ENCODE measurements at places on chromosomes 1 and 21.

- DNase-seq: no peak
Measured at GRCh38 chr1:69167876-69168275, 399.8 kb upstream of the LRRC7 start.

- no peak for DNase-seq
Measured at GRCh38 chr1:248873993-248874533, 15.2 kb upstream of the ZNF692 start.

- no peak for DNase-seq
Measured at GRCh38 chr1:41642922-41643821, 158.7 kb upstream of the EDN2 start.

DNA sequence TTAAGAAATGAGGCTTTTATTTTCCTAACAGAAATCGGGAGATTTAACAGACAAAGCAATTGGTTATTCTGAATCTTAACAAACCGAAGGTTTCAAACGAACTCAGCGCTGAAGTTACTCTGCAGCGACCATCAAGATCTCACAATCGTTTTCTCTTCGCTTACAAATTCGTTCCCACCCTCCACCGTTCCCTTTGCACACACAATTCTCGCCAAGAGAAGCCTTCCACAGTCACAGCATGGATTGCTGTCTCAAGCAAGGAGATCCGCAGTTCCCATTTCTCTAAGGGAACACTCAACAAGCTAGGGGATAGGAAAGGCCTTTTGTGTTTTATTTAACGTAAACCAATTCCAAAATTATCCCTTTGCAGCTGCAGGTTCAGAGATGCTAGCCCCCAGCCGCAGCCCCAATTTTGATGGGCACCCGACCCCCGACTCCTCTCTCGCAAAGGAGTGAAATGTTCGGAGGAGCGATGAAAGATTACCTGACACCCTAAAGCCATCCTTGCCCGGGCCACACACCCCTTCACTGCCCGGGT, 755 bp downstream of the FBXO42 start:
- no peak for DNase-seq

DNA sequence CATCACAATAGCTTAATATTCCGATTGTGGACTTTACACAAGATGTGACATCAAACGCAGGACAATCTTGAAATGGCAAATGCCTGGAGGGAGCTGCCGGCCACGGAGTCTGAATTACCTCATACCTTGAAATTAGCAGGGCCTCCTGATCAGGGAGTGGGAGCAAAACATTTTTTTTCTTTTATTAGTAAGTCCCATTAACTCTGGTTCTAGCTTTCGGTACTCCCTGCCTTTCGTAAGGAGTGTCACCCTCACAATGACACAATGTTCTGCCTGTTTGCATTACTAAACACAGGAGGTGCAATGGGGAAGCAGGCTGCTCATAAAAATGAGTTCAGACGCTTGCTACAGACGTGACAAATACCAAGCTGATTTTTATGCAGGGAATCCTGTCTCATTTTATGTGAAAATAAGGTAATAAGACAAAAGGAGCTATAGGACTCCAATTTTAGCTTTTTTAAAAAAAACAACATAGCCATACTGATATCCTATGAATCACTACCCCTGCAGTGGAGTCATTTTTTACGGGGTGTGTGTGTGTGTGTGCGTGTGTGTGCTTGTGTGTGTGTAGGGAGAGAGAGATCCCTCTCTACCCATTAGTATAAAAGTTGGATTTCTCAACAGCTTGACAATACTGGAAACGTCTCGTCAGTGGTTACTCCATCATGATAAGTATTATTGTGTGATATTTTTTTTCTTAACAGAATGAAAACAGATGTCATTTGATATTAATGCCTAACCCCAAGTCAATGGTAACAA, 205.1 kb upstream of the RUNX1 start:
- DNase-seq: no peak

- no peak for DNase-seq
Measured at GRCh38 chr1:190957565-190957964, 479.9 kb upstream of the BRINP3 start.

DNA sequence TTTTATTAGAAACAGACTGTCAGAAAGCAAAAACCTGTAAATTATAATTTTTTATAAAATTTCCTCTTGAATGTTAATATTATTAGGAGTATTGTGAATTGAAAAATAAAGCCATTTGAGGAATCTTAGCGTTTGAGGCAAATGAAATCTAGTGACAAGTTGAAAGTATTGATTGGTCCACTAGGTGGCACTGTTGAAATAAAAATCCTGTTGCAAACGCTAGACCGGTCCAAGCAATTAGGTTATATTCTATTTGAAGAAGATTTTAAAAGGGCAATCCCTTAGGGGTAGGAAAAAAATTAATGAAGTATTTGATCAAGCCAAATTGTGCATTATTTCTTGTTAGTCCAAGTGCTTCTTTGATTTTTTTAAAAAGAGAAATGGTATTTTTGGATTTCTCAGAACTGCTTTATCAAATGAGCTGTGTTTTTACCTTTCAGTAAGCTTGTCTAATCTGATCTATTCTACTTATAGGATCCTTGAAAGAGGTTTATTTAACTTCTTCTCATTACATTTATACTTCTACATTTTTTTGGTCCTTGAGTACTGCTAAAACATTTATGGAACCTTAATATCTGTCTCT, 57.7 kb downstream of the ATG4C start:
- DNase-seq: no peak

DNA sequence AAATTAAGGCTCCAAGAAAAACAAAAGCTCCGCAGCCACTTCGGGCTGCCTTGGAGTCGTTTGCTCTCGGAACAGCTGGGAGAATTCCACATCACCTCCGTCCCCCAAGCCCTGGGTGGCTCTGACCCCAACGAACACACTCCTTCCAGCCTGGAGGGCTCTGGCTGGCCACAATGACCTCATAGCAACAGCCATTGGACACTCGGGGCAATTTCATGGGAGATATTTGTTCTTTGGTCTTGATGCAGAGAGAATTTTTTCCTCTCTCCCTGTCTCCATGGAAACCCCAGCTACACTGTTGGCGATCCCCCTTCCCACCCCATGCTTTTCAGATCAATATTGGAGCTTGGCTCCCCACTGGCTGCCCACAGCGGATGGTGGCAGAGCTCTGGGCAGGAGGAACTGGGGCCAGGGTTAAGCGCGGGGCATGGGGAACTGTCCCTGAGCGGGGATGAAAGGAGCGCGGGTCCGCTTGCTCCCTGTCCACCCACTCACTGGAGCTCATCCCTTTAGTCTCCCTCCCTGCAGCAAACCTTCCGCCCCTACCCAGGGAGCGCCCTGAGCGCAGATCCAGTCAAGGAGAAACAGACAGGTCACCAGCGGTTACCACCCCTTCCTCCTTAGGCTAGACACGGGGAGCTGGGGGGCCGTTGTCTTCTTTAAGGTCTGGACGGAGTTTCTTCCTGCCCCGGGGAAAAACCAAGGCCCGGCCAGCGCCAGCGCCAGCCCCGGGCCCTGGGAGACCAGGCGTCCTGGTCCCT, 1.2 kb downstream of the WNT4 start:
- no peak for DNase-seq

DNA sequence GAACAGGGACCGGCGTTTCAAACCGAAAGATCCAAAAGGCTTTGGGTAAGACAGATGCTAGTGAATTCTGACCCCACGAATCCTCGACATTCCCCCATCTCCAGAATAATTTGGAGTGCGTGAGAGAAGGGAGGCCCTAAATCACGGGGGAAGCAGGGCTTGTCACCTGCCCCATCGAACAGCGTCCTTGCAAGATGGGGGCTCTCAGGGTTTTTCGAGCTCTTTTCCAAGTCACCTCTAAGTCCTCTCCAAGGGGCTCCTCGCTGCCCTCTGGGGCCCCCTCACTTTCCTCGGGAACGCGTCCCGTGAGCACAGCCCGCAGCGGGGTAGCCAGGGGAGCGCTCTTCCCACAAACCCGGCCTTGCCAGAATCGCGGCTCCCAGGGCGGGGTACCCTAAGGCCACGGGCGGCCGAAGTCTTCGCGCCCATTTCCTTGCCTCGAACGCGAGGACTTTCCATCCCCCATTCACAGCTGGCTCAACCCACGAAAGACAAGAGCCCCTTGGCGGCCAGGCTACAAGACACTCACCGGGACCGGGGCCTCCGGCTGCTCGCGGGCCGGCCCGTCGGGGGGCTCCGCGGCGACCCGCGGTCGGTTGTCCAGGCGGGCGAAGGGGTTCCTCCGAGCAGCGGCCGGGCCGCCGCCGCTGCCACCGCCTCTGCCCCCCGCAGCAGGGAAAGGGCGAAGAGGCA, 546 bp downstream of the DONSON start:
- DNase-seq: no peak

DNA sequence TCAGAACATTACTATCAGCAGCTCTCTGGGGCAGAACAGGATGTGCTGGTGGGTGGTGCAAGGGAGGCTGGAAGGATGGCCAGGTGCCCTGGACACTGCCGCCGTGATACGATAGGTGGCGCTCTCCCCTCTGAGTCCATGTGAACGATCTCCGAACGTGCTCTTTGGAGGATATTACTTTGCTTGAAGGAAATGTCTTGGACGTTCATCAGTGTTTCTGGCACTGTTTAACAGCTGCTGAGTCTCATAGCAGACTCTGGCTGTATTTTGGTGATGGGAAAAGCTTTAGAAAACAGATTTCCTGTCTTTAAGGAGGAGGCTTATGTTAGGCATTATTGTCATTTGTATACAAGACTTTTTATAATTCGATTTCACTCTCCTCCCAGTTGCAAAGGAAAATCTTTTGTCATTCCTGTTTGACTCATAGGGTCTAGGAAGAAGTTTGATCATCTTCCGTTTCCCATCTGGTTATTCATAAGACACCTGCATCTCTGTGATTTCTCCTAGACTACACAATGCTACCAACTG, 386.2 kb upstream of the ADGRL2 start:
- DNase-seq: no peak

DNA sequence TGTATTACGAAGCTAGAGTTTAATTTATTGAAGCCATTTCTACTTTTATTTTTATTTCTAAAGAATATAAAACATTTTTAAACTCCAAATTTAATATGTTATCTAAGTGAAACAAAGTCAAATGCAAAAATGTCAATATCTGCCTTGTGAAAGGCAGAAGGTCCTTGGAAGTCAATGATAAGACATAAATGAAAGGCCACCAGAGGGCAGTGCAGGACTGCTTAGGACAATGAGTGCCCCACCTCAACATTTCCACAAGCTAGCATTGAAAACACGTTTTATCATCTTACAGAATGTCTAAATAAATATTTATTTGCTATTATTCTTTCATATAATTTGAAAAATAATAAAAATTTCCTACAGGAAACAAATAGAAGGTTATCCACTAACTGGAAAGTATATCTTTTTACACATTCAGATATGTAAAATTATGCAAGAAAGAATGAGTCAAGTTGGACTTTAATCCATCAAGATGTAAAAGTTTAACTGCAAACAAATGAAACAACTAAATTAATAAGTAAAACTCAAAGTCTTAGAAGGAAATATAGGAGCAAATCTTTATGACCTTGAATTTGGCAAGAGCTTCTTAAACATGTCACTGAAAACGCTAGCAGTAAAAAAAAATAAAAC, 140.1 kb upstream of the FMN2 start:
- no peak for DNase-seq

- no peak for DNase-seq
Measured at GRCh38 chr1:72526926-72527325, 244.6 kb upstream of the NEGR1 start.

- no peak for DNase-seq
Measured at GRCh38 chr1:177248258-177248657, 77.5 kb downstream of the BRINP2 start.

DNA sequence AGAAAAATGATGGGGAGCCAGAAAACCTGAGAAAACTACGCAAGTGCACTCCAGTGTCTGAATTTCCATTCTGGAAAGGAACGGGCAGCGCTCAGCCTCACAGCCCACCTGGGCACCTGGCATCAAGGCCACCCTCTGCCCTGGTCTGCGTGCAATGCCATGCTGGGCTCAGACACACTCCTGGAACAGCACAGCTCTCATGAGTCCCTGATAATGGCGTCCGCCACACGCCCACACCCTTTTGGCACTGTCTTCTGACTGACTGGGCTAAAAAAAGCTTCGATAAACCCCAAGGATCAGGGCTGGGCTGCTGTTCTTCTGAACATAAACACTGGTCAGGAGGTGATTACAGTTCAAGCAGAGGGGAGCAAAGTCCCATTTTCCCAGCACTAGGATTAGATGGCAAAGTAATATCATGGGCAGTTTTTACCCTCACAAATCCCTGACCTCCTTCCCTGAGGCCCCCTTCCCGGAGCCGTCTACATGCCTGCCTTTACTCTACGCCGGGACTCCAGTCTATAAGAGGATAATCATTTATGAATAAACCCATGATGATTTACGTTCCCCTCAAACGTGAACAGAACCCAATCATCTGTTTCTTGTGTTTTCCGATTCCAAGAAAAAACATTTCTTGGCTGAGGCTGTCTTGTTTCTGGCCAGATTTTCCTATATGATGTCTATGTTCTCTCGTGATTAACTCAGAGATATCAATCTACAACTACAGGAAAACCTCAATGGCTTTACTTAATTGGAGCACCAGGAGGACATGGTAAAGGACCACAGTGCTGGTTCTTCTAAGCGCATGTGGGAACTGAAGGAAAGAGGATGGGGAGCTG, 22.6 kb downstream of the RCAN1 start:
- DNase-seq: no peak

- DNase-seq: no peak
Measured at GRCh38 chr21:16125274-16125673, 395.5 kb downstream of the USP25 start.

GRCh38 chr1:228376651-228377631, 29.7 kb downstream of the TRIM11 start:
- no peak for DNase-seq

GRCh38 chr1:103477101-103477500, 48.4 kb upstream of the RNPC3 start:
- DNase-seq: no peak

Data from cortex of kidney (tissue), 1 donor.